ENCODE measurements at places on chromosomes 1 and 21.

GRCh38 chr1:41731516-41732030 lies 187.1 kb downstream of the HIVEP3 start:
- DNase-seq = no peak

- DNase-seq = no peak
Measured at GRCh38 chr1:207414606-207415108, 39.5 kb upstream of the CR2 start.

DNA sequence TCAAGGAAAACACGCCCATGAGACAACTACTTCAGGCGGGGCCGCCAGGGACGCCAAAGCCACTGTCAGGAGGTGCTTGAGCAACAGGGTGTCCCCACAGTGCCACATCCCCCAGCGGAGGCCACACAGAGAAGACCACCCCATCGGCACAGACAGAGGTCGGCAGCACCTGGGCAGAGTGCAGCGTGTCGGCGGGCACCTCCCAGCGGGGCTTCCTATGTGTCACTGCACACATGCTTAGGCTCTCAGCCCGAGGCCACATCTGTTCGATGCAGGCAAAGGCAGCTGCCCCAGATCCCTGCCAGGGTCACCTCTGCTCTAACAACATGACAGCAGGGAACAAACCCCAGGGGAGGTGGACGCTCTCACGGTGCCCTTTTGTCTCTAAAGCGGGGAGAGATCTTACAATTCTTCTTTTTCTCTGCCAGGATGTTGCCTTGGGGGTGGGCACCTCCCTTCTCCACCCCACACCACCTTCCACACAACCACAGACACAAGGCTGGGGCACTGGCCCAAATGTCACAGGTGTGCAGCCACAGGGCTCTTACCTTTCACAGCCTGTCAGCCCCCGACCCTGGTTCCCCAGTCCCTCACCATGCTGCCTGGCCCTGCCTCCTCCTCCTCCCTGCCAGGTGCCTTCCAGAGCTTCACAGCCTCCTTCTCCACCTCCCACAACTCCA lies 4.2 kb downstream of the KRTAP10-8 start:
- no peak for DNase-seq

GRCh38 chr1:152189657-152190442 lies 30.8 kb upstream of the RPTN start:
- DNase-seq = peak; percentile 27

DNA sequence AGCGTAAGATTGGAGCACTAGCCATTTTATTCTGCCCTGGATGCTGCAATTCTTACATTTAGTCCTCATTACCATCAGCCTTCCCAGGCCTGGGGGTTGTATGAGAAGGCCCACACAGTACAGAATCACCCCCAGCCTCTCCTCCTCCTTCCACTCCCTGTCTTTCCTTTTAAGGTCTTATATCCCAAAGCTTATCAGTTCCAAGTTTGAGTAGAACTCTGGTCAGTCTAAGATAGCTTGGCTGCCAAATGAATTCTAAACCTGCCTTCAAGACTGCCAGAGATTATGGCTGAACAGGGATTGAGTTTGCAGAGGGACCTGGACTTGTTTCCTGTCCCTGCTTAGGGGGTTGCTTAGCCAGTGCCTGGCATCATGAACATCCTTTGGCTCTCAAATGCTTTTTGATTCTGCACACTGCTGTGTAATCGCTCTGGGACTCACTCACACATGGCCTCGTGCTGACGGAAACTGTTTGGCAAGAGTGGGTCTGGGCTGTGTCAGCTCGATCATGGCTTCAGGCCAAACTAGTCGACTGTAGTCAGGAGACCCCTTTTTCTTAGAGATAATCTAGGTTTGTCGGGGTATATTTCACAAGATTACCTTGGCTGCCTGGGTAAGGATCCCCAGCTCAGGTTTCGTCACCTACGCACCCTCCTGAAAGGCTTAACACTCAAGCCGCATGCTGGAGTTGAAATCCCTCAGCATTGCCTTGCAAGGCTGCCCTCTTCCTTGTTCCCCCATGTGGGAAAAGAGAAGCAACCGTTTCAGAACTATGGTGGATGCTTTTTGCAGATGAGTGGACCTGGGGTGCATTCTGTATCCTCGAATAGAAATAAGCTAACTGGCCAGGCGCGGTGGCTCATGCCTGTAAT lies 252.6 kb downstream of the NFIA start:
- no peak for DNase-seq

DNA sequence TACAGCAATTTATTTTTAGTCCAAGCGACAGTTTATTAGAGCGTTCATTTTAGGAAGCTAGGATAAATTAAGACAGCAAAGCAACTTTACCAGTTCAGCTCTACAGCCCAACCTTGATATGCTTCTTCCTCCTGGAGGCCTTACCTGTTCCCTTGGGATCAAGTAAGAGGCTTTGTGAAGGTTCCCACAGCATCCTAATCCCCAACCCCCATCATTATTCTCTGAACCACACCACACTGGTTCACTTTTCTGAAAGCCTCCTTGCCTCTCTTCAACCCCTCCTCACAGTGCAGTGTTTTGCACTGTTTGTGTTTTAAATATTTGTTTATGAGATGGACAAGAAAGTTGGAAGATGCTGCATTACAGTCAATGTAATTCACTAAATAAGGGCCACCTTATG lies 126.3 kb upstream of the CXADR start:
- no peak for DNase-seq

- DNase-seq = no peak
Measured at GRCh38 chr1:234527346-234527745, 48.4 kb upstream of the TARBP1 start.

GRCh38 chr1:178093494-178093950 lies 382 bp upstream of the RASAL2 start:
- DNase-seq = no peak

DNA sequence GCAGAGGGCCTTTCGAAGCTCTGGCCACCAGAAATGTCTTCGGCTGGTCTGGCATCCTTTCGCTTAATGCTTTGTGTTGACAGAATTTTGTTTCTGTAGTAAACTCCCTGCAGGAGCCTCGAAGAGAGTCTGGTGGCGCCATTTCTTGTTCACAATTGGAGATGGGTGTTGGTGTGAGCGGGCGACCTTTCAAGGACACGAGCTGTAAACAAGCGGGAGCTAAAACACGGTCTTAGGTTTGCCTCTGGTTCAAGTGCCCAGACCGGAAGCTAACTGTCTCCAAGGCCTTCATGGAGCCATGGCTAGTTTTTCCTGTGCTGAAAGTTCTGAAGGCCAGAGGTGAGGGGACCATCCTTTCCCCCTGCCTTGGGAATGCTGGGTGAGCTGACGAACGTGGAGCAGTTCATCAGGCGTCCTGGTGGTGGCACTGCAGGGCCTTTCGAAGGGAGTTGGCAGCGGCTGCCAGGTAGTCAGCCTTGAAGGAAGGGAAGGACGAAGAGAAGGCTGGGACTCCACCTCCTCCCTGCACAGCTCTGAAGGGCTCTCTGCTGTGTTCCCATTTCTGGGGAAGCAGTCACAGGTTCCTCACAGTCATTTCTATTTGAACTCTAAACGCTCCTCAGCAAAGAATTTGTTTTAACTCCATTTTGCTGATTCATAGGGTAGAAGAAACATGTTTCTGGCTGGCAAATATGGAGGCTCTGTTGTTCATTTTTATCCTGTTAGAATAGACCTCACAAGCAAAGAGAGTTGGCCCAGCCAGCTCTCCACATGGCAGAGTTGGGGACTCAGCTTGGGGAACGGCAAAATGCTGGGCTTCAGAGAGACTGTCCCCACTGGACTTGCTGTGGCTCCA lies 35.2 kb downstream of the URB2 start:
- DNase-seq = peak; percentile 62

DNA sequence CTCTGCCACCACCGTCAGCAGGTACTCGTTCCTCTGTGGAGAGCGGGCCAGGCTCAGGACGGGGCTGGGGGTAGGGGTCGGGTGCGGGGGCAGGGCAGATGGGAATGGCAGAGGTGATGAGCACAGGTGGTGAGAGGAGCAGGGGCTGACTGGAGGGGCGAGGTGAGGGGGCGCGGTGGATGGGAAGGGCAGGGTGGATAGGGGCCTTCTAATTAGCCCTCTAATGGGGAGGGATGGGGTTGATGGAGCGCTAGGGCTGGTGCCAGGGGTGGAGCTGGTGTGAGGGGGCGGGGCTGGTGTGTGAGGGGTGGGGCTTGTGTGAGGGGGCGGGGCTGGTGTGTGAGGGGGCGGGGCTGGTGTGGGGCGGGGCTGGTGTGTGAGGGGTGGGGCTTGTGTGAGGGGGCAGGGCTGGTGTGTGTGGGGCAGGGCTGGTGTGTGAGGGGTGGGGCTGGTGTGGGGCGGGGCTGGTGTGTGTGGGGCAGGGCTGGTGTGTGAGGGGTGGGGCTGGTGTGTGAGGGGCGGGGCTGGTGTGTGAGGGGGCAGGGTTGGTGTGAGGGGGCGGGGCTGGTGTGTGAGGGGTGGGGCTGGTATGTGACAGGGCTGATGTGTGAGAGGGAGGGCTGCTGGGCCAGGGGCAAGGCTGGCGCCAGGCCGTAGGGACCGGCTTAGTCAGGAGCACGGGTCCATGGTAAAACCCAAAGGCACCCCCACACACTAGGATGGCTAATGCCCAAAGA lies 5.9 kb downstream of the KRTAP10-1 start:
- no peak for DNase-seq

- no peak for DNase-seq
Measured at GRCh38 chr1:108893141-108893530, 16.4 kb downstream of the GPSM2 start.

DNA sequence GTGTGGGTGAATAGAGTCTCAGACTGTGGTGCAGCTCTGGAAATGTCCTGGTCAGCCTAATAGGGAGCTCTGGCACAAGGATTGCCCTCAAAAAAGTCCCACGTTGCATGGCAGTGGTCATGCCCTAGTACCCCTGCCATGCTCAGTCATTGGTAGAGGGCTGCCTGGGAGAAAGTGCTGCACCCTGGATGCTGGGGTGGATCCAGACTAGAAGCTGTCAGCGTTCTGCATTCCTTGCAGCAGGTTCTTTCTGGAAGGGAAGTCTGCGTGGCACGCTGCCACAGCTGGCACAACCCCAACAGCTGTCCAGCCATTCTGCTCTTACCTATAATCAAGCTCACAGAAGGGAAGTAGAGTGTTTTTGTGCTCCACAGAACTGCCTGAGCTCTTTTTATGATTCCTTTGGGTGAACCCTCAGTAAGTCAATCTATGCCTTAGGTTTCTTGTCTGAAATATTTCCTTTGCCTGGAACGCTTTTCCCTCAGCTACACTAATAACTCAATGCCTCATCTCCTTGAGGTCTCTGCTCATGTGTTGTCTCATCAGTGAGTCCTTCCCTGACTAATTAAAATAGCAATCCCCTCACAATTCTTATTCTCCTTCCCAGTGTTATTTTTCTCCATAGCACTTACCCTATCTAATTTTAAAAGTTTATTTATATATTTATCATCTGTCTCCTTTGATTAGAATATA lies 61.5 kb upstream of the JAK1 start:
- no peak for DNase-seq

DNA sequence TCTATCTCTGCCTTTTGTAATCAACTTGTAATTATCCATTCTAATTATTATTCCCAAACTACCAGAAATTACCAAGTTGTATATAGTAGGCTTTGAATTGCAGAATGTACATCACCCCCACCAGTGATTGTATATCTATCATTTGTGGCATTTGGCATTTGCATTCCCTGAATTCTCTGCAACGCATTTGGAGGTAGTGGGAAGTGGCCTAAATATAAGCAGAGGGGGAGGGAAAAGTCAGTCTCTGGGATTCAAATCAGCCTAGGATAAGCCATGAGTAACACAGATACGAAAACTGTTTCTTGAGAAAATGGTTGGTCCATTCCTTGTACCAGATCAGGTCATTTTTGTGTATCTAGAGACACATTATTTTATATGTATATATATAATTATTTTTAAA lies 20.7 kb downstream of the DDX20 start:
- no peak for DNase-seq

GRCh38 chr1:78292361-78292760 lies 198.4 kb upstream of the PTGFR start:
- DNase-seq = no peak

- no peak for DNase-seq
Measured at GRCh38 chr1:21573475-21573874, 64.3 kb downstream of the ALPL start.

DNA sequence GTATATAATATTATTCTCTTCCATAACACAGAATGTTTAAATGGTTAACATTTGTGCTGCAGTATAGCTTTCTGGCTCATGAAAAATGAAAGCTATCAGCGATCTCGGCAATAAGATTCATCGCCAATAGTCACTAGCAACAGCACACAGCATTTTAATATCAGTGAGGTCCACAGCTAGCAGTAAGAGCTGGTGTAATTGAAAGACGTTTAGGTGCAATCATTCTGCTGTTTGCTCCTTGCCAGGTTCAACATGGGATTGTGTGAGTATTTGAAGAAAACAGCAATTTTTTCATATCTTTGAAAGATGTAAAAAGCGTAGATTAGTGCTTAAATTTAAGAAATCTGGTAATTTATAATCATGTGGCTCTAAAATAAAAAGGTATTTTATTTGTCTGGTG lies 20.1 kb downstream of the PRKACB start:
- DNase-seq = no peak

GRCh38 chr1:27076803-27077202 lies 64.2 kb upstream of the TENT5B start:
- DNase-seq = no peak

DNA sequence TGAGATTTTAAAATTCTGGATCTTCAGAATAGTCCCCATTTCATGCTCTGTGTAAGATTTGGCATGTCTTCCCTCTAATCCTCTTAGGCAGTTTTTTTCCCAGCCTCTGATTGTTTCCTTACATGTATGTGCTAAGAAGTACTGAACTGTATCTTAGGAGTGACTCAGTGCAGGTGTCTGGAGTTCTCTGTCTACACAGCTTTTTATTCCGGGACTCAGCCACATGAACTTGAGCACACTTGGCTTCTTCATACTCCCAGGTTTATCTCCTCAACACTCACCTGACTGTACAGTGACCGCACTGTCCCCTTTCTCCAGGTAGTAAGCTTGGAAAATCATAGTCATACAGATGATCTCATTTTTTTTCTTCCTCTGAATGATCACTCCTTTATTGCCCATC lies 50.7 kb downstream of the SYT14 start:
- no peak for DNase-seq

DNA sequence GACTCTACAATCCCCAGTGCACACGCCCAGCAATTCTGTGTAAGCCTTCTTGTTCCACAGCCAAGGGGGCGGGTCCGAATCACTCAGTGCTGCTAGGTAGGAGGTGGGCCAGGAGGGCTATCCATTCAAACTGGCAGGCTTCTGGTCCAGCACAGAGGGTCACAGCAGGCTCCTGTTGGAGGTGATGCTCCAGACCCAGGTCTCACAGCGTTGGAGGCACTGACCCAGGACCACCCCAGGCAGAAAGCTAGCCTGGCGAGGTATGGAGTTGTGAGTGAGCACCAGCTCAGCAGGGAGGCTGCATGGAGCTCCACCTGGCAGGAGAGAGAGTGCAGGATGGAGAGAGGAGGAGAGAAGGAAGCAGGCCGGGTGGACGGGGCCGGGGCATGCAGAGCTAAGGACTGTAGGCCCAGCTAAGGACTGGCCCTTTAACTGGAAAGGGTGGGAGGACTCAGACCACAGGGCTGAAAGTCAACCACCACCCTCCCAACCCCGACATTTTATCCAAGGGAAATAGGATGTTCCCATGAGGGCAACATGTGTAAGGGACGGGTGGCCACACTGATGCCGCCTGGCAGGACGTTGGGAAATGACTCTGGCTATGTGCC lies 38.7 kb downstream of the GPR161 start:
- DNase-seq = no peak

GRCh38 chr1:85609976-85610375 lies 29.4 kb downstream of the CCN1 start:
- no peak for DNase-seq

All from stimulated activated CD4-positive, alpha-beta T cell treated with anti-CD3 and anti-CD28 coated beads, Interleukin-15, amount 100 ng/mL, for 1 hour (primary cell).